Type B pancreatic cell (in vitro differentiated cells): ENCODE measurements at places on chromosomes 5 and 9.

DNA sequence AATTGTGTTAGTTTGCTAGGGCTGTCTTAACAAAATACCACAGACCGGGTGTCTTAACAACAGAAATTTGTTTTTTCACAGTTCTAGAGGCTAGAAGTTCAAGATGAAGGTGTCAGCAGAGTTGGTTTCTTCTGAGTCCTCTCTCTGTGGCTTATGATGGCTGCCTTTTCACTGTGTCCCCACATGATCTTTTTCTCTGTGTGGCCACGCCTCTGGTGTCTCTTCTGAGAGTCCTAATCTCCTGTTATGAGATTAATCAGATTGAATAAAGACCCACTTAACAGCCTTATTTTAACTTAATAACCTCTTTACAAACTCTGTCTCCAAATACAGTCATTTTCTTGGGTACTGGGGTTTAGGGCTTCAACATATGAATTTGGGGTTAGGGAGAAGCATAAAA lies 561.1 kb downstream of the NR2F1-AS1 start:
- peaks cover 3% of the 10 kb centered on the region for H3K36me3 ChIP-seq
- DNase-seq: no peak
- H3K4me1 ChIP-seq: peaks cover 29% of the 10 kb centered on the region
- H3K4me3 ChIP-seq: no peak overlapping the region
- H3K27me3 ChIP-seq: peaks cover 12% of the 10 kb centered on the region
- no peak overlapping the region for H3K27ac ChIP-seq

DNA sequence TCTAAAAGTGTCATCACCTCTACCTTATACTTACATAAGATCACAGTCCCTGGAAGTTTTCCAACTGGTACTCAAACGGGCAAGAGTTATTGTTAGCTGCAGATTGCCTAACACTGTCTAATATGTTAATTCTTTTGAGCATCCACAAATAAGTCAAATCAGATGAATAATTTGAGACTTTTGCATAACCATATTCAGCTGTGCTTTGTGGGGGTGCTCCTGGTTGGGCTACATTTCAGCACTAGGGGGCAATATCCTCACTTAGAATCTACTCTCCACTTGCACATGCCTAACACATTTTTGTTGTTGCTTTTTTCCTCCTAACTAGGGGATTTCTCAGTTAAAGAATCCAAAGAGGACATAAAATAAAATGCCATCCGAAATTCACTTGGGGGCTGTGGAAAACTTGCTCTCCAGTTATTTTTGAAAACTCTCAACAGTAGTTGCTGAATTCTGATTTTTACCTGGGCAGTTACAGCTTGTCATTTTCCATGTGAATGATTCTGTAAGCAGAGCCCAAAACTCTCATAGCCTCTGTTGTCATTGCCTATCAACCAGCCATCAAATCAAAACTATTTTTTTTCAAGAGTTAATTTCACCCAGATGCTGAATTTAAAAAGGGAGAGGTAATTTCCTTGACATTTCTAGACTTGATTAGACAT lies 71.5 kb downstream of the TRIM36 start:
- no peak overlapping the region for H3K4me3 ChIP-seq
- DNase-seq: no peak
- no peaks in the 10 kb centered on the region for H3K36me3 ChIP-seq
- no peak overlapping the region for H3K27ac ChIP-seq

DNA sequence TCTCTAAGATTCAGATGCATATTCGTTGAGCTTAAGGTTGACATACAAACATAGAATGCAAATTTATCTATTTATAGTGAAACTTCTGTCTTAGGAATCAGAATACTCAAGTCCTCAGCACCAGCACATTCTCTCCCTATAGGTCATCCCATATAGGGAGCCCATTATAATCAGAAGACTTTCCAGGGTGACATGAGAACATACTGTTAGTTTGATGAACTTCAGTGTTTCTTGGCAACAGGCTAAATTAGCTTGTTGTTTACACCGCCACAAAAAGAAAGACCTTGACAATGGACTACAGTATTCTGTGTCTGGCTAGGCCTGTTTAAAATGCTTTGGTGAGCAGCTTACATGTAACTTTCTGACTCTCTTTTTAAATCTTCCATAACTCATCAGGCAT lies 104.2 kb downstream of the TAF11L14 start:
- DNase-seq: no peak
- H3K27me3 ChIP-seq: no peaks in the 10 kb centered on the region
- H3K36me3 ChIP-seq: no peaks in the 10 kb centered on the region
- no peak overlapping the region for H3K4me3 ChIP-seq

DNA sequence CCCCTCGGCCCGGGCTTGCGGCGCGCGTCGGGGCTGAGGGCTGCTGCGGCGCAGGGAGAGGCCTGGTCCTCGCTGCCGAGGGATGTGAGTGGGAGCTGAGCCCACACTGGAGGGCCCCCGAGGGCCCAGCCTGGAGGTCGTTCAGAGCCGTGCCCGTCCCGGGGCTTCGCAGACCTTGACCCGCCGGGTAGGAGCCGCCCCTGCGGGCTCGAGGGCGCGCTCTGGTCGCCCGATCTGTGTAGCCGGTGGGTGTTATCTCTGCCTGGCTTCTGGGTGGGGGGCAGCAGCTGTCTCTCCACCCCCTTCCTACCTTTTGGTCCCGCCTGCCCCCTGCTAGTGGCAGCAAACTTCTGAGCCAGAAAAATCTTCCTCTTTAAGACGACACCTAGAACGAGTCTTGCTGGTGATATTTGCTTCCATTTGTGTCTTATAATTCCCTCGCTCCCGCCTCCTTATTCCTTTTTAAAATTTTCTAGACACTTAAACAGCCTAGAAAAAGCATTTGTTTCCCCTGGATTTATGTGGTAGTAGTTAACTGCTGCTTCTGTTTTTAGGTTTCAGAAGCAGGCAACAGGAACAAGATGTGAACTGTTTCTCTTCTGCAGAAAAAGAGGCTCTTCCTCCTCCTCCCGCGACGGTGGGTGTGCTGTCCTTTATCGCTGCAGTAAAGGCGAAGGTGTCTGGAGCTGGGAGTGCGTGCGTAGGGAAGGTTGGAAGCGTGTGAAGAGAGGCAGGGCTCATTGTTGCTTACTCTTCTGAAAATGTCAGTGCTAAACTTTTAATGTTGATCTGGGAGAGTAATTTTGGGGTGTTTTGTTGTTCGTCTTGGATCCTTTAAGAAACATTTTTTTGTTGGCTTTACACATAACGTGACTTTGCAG lies 554 bp downstream of the JAK2 start:
- H3K4me3 ChIP-seq: peak overlapping the region; percentile 89
- no peaks in the 10 kb centered on the region for H3K27me3 ChIP-seq
- no peak for DNase-seq
- H3K27ac ChIP-seq: peak overlapping the region; percentile 85
